Activated CD8-positive, alpha-beta memory T cell treated with anti-CD3 and anti-CD28 coated beads for 24 hours (primary cell): ENCODE measurements at places on chromosomes 5 and 9.

GRCh38 chr5:156706631-156707030 is 143.5 kb upstream of the PPP1R2B start:
- no peak for DNase-seq

- DNase-seq, result no peak
These were observed 8.0 kb upstream of the REEP5 start for GRCh38 chr5:112930082-112930344.

DNA sequence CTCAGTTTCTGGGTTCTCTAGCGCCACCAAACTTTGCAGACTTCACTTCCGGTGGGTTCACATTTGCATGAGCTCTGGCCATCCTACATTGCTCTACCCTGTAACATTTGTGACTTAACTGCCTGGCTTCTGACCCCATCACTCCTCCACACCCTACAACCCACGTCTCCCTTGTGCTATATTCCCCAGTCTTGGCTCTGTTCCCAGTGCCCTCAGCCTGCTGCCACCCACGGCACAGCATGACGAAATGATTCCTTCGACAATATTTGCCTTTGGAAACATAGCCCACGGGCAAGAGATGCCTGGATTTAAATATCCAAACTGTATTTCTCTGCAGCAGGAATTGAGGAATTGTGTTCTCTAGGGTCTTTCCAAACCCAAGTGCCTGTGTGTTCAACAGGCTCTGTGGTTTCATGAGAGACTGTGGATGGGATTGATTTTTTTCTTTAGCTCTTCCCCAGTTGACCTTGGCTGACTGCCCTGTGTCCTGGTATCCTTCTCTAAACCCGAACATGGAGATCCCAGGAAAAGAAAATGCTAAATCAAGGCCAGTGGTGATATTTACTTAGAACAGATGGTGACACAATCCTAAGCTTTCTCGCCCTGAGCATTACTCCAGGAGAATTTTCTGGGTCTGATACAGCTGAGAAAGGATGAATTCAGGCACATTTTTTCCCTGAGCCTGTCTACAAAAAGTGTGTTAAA is 44.4 kb upstream of the GRIA1 start:
- DNase-seq, result no peak

DNA sequence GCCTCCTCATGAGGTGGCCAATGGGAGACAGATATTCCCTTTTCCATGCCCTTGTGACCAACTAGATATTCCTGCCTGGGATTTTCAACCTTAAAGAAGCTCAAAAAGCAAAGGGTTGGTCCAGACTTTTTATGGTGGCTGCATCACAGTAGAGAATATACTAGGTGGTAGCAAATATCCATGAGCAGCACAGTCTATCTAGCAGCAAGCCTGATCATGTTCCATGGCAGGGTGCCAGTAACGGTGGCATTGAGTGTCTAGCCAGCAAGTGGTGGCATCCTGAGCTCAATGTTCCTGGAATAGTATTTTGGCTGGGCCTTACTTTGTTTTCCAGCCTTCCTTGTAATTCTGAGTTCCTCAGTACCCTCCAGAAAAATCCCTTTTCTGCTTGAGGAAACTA is 25.8 kb downstream of the CDC25C start:
- no peak for DNase-seq

GRCh38 chr9:38315085-38315595 is 77.4 kb upstream of the ALDH1B1 start:
- DNase-seq, result no peak

- DNase-seq, result no peak
These were observed 101.7 kb upstream of the DAPK1 start for GRCh38 chr9:87395804-87396479.

DNA sequence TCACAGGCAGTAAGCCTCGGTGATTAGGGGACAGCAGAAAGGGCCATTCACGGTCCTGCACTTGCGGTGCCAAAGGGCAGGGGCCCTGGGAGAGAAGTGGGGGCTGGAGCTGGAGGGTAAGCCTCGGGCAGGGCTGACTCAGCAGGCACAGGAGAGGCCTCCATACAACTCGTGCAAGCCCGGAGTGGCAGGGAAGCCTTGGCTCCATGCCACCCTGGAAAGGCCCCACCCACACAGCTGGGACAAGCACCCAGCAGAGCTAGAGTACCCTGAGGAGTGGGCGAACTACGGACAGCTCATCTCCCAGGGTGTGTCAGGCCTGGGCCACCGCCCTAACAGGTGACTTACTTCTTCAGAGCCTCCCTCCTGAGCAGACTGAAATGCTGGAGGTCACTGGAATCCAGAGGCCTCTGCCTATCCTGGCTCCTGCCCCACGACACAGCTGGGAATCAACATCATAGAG is 5.6 kb upstream of the CAMK2A start:
- no peak for DNase-seq

DNA sequence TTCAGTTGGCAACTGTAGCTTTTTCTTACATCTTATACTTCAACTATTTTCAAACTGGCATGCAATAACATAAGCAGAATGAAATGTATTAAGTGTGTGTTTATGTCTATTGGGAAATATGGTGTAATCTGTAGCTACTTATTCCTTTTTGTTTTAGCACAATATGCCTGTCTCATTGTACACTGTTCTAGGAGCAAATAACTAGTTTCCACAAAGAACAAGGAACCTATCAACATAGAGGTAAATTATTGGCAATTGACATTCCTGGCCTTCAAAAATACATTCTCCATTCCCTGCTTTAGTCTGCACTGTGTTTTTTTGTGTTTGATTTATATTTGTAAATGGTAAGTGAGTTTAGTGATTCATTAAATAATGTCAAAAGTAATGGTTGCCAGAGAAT is 75.7 kb downstream of the FBXL7 start:
- DNase-seq, result no peak

- DNase-seq, result no peak
These were observed 69.2 kb upstream of the SREK1 start for GRCh38 chr5:66074901-66075300.

GRCh38 chr5:143106174-143106573 is 297.3 kb downstream of the NR3C1 start:
- no peak for DNase-seq

DNA sequence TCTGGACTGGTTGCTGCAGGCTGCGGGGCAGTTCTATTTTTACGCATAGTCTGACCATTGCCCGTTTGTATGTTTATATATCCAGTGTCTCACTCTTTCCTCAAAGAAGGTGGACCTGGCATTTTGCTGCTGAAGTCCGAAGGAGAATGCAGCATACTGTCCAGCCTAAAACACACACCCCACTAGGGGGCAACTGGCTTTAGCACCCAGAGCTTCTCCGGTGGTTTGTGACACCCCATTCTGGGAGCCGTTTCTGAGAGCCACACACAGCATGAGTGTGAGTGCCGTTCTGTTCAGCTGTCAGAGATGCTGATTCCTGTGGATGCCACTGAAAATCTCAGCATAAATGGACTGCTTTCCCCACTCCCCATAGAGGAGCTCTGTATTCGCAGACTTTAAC is 290.5 kb upstream of the TAS2R1 start:
- no peak for DNase-seq

GRCh38 chr9:14314424-14314928 is 535 bp upstream of the NFIB start:
- no peak for DNase-seq

DNA sequence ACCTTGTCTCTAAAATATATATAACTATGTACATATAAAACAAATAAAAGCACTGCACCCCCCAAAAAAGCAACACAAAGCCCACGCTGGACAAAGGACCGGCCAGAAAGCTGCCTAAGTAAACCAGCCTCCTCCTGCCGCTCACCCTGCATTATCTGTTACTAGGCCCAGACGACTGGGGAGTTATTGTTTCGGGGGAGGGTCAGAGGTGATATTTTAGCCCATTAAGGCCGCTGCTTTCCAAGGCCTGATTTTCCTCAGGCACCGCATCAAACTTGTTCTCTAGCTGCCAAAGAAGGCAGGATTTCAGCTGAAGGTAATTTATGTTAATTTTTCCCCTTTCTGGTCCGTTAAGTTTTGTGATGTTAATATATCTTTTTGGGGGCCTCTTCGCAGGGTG is 44.0 kb upstream of the CTNNA1 start:
- no peak for DNase-seq
